Esophagus muscularis mucosa (tissue), 4 donors: ENCODE measurements at places on chromosomes 5 and 9.

DNA sequence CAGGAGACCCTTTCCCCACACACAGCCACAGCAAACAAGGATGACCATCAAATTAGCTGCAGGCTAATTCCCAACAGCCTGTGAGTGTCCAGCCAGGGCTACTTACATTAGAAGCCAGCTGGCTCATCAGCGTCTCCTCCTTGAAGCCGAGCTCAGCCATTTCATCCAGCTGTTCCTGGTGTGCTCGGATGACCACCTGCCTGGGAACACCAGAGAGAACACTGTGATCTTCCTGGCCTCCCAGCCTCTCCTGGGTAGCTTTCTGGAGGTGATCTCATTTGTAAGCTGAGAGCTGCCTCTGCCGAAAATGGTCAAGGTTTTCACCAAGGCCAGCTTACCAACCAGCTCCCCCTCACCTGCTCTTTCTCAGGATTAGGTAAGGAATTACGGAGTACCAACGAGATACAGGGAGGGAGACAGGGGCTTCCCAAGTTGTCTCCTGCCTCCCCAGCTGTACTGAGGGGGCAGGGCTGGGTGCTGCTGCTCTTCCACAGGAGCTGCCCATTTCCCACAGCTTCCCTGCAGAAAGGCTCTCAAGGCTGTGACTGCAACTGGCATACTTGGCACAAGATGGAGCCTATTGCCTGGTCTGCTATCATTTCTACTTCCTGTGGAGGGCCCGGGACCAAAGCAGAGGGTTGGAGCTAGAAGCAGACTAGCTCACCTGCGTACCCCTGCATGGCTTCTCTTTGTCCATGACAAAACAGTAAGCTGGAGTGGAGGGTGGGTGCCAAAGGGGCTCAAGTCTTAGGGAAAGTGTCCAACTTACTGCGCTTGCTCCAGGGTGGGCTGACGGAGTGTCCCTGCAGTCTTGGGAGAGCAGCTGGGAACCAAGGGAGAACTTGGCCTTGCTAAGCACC lies 73.9 kb downstream of the KIF24 start:
- DNase-seq = no peak

GRCh38 chr5:54173251-54173650 lies 137.1 kb downstream of the ARL15 start:
- no peak for DNase-seq

GRCh38 chr5:13108265-13108664 lies 836.2 kb downstream of the DNAH5 start:
- no peak for DNase-seq

GRCh38 chr9:137816531-137817235 lies 60.9 kb upstream of the CACNA1B start:
- DNase-seq = no peak

DNA sequence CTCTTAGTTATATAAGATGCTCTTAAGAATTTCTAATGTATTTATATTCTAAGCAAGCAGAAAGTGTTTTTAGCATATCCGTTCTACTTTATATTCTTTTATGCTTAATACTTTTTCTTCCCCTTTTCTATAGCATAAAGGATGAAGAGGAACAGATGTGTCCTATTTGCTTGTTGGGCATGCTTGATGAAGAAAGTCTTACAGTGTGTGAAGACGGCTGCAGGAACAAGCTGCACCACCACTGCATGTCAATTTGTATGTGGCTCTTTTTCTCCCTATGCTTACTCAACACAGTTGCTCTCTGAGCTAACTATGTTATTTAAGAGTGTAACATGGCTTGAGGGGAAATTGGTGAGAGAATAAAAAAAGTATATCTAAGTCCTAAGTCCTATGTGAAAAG lies 37.6 kb upstream of the SETD9 start:
- no peak for DNase-seq

DNA sequence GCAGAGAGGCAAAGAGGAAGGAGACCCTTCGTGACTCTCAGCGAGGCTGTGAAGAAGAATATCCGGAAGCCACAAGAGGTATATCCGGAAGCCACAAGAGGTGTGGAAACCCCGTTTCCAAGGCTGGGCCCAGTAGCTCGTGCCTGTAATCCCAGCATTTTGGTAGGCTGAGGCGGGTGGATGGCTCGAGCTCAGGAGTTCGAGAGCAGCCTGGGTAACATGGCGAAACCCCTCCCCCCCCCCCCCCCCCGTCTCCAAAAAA lies 612 bp upstream of the BBLN start:
- no peak for DNase-seq

DNA sequence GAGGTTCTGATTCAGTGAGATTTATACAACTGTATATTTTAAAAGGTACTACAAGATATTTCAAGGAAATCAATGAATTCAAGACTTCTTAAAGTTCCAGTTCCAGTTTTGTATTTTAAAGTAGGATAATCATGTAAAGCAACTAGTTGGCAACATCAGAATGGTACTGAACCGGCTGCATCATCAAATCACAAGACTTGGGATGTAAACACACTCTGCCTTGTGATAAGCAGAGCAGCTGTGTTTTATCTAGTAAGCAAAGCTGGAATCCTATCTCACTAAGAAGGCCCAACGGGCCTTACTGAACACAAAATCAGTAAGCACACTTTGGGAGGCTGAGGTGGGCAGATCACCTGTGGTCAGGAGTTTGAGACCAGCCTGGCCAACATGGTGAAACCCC lies 327.2 kb upstream of the NREP start:
- DNase-seq = no peak

DNA sequence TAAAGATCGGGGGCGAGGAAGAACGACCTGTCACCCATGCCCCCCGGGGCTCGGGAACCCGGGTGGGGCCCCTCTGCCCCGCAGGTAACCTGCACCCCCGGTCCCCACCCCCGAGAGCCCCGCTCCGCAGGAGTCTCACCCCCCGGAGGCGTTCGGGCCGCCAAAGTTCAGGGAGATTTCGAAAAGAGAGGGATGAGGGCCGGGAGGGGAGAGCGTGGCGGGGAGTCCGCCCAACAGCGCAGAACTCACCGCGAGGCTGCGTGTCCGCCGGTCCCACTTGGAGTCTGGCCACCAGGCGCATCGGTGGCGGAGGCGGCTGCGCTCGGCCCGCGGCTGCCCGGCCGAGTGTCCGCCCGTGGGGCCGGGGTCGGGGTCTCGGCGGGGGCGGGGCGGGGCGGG lies at the start of gene PHF19:
Gene PHF19 (minus strand): TSS at position 347 of the 399 bp plus-strand sequence. CDS start 2,447 bp downstream, outside the sequence.
- no peak for DNase-seq

DNA sequence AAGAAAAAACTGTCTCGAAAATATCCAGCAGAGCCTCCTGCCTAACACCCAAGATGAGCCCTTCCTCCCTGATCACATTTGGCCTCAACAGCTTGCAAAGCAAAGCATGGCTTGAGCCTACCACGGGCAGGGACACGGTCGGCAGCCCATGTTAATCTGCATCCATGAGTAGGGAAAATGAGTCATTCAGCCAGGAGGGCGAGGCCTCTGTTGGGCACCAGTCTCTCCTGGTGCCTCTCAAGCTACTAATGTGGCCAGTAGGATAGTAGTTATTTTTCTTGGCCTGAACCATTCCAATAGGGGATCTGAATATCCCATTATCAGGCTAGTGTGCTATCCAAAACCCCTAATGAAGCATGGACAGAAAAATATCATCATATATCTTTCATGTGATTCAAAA lies 43.0 kb upstream of the SHB start:
- no peak for DNase-seq

DNA sequence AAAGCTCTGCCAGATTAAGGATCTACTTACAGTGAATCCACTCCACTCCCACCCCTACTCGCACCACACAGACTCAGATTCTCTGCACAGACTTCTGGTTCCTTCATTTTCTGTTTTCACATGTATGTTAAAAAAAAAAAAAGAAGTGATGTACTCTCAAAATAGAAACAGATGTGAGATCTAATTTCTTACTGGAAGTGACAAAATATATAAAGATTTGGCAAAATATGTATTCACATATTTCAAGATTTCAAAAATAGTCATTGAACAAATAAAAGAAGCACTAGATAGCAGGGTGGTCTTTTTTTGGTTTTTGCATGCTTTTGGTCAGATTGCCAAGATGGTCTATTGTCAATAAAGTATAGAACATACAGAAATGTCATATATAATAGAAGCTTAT lies 379.2 kb downstream of the TMEM167A start:
- DNase-seq = no peak

DNA sequence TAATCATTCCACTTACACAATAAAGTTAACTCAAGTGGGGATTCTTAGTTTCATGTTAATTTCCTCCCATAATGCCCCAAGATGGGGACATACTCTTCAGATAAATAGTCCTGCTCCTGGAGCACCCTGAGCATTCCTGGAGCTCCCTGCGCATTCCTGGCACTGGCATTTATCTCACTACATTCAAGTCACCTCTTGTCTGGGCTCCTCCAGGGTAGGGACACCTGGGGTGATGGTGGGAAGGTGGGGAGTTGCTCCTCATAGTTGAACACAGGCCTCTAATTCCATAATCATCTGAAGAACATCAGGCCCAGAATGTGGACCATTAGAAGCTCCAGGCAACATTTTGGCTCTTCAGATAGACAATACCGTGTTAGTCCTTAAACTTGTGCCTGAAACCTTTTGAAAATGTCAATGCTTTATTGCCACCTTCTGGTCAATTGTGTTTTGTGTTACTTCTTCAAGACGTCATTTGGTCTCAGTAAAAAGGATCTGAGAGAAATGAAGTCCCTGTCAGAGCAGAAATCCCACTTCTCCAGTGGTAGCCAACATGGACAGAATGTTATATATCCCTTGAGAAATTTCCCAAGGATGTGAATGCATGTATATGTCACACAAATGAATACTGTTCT lies 14.2 kb upstream of the AGGF1 start:
- DNase-seq = no peak

DNA sequence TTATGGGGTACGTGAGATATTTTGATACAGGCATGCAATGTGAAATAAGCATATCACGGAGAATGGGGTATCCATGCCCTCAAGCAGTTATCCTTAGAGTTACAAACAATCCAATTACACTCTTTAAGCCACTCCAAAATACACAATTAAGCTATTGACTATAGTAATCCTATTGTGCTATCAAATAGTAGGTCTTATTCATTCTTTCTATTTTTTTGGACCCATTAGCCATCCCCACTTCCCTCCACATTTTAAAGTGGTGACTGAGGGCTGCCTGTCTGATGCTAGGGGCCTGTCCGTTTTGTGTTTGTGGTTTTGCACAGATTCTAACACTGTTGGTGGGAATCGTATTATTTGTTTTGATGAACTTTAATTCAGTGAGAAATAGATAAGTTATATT lies 129.7 kb upstream of the DHFR start:
- DNase-seq = no peak
